ENCODE measurements at places on chromosomes 1 and 21.

DNA sequence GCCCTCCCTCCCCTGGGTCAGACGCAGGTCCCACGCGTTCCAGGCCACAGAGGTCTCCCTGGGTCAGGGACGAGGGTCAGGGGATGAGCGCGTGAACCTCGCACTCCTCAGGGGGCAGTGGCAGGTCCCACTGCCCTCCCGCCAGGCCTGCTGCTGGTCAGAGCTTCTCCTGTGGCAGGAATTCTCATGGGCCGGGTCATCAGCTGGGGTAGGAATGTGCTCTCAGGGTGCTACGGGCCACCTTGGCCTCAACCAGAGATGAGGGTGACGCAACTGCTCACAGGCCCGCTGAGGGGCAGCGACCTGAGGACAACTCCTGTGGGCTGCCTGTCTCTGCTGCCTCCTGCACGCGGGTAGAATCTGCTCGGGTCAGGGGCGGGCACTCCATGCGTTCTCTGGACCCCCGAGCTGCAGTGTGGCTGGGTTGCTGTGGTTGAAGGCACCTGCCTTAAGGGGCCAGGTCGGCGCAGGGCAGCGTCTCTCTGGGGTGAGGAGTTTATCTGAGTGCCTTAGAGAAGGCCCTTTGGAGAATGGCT, 128.8 kb downstream of the PRDM16 start:
- no peak for DNase-seq

- DNase-seq: no peak
Measured at GRCh38 chr1:21115098-21115760, 61.5 kb downstream of the EIF4G3 start.

- no peak for DNase-seq
Measured at GRCh38 chr1:118902711-118903191, 85.4 kb downstream of the TBX15 start.

- DNase-seq: no peak
Measured at GRCh38 chr1:101371259-101371658, 134.4 kb downstream of the S1PR1 start.

GRCh38 chr1:181972256-181972655, 89.3 kb downstream of the ZNF648 start:
- DNase-seq: no peak

- DNase-seq: no peak
Measured at GRCh38 chr1:151737479-151737878, 16.2 kb downstream of the RIIAD1 start.

GRCh38 chr1:37795340-37796125, 1.9 kb downstream of the MANEAL start:
- peak; percentile 10 for DNase-seq

DNA sequence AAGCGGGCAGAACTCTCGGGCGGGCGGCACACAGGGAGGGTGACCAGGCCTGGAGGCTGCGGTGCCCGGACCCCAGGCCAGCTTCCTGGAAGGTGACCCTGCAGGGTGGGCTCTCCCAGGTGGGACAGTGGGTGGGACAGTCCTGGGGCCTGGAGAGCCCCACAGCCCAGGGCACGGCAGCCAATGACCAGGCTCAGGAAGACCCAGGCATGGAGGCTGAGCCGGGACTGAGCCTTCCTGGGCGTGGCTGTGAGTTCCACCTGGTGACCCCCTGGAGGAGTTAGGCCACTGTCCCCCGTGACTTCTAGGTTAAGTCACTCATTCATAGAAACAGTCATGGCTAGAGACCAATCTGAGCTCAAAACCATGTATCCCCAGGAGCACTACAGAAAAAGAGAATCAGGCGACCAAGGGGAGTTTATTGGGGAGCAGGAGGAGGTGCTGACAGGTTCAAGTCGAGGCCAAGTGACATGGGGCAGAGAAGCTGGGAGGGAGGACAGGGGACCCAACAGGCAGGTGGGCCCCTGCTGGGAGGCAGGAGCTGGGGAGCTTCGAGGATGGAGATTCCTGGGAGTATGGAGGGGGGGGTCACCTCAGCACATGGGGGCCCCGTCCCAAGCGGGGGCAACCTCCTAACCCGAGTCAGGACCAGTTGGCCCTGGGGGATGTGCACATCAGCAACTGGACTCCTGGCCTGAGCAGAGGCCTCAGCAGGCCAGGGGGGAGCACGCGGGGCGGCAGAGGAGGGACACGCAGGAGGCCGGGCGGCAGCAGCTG, 1.2 kb downstream of the KRTAP10-5 start:
- no peak for DNase-seq

DNA sequence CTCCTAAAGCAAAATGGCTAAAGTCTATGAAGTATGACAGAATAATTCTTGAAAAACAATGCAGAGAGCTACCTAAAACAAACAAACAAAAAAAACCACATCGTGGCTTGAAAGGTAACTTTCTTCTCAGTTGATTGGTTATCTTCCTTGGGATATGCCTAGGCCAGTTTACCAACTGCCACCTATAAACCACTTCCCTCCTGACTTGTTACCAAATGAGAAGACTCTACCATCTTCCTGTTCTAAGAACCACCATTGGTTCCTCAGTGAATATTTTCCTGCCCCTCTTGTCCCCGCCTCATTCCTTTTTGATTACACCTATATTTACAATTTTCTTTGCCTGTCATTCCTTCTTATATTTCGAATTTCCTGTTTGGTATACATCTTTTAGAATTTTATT, 336.6 kb downstream of the SIPA1L2 start:
- DNase-seq: no peak

DNA sequence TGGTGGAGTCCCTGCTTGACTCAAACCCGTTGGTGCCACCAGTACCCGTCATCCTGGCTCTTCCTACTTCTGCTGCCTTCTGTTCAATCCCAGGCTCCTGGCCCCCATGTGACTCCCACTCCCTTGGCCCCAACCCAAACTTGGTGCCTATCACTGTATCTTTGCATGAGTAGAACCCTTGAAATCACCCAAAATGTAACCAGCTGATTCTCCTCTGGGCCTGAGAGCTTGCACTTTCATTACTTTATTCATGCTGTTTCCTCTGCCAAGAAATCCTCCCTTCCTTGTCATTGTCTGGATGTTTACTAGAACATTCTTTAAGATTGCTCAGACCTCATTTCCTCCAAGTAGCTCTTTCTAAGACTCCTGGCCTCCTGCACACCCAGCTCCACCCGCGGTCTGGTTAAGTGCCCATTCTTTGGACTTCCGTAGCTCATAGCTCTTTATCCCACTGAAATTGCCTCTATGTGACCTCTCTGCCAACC, 15.7 kb downstream of the PTAFR start:
- no peak for DNase-seq

GRCh38 chr1:30132602-30133286, 590.6 kb downstream of the MATN1 start:
- no peak for DNase-seq
